Effector CD4-positive, alpha-beta T cell (primary cell): ENCODE measurements at places on chromosomes 6 and 20.

DNA sequence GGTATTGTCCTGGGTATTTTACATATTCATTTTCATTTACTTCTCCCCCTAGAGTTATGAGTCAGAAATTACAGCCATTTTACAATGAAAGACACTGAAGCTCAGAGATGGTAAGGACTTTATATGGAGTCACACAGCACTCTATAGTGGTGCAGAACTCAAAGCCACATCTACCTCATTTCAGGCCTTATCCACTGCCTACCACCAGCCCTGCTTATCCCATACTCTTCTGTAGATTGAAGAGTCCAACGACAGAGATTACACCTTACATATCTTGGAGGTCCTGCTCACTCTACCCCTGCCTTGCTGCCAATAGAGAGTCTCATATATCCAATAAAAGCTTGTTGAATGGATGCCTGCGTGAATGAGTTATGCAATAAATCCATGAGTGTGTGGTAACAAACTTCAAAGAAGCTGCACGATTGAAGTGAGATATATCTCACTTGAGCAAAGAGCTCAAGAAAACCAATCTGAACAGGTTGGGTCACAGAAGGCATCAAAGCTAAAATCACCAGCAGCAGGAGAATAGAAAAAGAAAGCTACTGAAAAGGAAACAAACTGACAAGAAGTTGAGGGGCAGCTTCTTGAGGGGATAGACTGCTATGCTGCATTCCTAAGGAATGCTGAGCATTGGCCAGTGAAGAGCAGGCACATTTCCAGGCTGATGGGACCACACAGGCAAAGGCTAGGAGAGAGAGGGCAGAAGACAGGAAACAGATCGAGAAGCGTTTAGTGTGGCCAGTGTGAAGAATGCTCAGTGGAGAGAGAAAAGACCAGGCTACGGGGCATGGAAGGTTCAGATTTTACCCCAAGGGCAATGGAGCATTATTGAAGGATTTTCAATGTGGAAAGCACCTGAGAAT is 585.6 kb downstream of the DHX35 start:
- no peak for DNase-seq

DNA sequence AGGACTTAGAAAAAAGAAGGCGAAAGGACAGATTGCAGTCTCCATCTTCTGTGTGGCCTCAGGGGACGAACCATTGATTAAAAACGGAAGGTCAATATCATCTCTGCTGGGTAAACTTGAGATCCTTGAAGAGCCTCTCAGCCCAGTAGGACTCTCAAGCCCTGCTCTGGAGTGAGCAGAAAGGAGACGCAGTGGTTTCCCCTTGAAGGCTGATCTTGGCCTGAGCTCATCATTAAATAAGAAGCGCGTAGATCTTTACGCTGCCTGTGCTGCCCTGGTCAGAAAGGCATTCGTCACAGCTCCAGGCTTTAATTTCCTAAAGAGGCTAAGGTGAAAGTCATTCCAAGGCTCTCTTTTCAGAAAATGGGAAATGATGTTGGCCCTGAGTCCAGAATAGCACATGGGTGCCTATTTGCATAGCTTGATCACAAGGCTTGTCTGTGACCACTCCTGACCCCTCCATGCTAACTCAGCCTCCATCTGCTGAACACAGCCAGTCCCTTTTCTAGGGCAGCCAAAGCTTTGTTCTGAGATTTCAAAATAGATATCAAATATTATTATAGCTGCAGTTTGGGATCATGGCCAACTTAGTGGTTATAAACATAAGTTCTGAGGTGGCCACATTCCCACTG is 29.3 kb upstream of the XRN2 start:
- no peak for DNase-seq

DNA sequence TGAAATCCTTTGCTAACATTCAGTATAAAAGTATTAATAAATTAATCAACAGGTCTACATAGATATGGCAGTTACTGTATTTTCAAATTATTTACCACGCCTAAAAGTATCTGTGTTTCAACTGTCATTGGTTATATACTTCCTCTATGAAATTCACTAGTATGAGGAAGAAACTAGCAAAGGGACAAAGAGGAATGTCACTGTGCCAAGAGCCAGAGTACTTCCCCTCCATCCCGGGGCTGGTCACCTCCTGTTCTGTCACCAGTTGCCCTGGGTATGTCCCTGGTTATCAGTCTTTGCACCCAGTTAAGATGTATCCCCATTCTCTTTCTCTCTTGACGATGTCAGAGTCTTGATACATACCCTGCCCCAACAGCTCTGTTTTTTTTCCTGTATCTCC is 476.8 kb upstream of the SOX4 start:
- DNase-seq = no peak

- no peak for DNase-seq
Measured at GRCh38 chr6:156262014-156262413, 515.2 kb upstream of the ARID1B start.

DNA sequence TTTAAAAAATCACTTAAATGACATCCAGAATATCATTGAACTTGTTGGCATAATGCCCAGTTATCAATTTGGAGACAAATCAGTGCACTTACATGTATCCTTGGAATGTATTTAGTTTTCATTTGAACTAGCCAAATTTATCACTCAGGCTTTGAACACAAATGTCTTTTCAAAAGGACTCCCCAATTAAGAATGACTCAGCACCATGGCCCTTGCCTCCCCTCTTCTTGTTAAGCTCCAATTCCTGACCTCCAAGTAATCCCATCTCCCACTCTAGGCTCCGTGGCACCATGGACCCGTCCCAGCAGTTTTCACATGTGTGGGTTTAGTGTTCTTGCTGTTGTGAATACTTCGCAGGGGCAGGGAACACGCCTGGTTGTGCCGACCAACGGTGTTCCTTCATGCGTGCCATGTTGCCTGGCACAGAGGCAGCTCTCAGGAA is 2.7 kb downstream of the AKAP12 start:
- DNase-seq = no peak

DNA sequence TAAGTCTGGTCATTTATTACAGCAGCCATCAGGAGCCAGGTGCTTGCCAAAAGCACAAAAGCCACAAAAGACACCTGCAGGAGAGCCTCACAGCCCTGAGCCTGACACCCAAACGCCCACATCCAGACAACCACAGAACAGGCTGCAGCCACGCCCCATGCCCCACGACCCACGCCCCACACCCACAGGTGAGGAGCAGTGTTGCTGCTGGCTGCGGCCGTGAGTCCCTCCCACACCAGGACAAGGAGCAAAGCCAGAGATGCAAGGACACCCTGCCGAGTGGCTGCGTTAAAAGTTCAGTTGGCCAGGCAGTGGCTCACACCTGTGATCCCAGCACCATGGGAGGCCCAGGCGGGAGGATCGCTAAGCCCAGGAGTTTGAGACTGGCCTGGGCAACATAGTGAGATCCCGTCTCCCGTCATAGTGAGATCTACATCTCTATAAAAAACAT is 43.0 kb downstream of the SLC2A4RG start:
- no peak for DNase-seq

DNA sequence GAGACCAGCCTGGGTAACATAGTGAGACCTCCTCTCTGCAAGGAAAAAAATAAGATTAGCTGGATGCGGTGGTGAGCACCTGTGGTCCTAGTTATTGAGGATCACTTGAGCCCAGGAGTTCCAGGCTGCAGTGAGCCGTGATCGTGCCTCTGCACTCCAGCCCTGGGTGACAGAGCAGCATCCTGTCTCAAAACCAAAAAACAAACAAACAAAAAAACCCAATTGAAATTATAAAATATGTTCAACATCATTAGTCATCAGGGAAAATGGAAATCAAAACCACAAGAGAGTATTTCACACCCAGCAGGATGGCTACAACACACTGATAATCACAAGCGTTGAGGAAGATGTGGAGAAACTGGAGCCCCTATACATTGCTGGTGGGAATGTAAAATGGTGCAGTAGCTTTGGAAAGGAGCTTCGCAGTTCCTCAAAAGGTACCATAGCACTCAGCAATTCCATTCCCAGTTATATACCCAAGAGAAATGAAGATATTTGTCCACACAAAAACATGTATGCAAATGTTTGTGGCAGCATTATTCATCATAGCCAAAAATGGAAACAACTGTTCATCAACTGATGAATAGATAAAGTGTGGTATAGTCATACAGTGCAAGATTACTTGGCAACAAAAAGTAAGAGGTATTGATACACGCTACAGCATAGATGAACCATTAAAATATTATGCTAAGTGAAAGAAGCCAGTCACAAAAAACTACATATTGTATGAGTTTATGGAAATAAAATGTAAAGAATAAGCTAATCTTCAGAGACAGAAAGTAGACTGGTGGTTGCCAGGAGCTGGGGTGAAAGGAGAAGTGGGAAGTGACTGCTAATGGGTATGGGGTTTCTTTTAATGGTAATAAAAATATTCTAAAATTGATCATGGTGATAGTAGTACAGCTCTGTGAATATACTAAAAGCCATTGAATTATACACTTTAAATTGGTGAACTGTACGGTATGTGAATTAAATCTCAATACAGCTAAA is 38.7 kb upstream of the RIPOR2 start:
- peak; percentile 19 for DNase-seq

DNA sequence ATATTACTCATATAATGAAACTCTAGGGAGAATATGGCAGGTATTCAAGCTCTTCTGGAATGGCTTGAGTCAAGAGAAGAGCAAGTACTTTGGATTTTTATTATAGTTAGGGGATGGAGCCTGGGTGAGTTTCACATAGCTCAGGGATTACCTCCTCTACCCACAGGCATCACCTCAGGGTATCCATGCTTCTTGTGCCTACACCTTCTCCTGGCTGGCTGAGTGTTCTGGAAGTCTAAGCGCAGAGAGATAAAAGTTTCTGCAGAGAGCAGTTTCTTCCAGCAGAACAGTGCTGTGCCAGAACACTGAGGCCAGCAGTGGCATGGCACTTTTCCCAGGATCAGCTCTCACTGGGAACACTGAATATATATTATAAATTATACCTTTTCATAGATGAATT is 199.7 kb upstream of the KCNQ5 start:
- DNase-seq = no peak

DNA sequence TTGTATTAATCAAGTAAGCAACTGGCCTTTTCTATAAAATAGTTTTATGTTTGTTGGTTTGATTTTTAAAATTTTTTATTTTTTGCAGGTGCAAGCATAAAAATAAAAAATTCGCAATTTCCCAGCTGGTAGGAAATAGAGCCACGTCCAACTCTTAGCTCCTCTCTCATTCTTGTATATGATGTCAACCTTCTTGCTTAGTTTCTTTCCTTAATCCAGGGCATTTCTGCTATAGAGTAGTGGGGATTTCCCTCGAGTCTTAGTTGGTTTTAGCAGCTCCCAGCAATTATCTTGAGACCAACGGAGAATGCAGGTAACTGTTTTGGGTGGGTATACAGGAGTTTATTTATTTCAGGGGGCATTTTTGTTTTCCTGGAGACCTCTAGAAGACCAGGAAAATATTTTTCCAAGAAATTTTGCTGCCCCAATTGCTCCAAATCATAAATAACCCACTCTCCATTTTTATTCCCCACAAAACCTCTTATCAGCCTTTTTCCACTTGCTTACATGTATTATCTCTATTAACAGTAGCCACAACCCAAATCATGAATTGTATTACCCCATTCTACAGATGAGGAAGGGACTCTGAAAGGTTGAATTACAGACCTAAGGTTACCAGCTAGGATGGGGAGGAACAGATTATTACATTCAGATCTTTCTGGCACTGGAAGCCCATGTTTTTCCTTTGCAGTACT is 18.4 kb downstream of the PHACTR2 start:
- no peak for DNase-seq
